IMR-90 (cell line): ENCODE measurements at places on chromosomes 5 and 9.

DNA sequence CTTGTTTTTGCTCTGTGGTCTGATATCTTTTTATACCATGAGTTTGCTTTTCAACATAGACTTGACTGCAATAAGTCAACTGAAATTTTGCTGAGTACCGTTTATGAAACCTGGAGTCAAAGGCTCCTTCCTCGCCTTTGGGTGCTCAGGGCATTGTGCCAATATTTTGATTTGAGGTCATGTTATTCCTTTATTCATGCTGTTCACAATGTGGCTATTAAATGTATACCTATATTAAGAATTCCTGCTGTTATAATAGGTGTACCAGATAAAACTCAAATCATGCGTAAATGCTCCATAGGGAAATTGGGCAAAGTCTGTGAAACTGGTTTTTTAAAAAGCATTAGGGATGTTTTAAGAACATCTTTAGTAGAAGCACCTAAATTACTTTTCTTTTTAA, 334.0 kb upstream of the NUDT12 start:
- H3K4me1 ChIP-seq, result no peaks in the 10 kb centered on the region
- H3K27me3 ChIP-seq, result no peaks in the 10 kb centered on the region
- no peak overlapping the region for H3K27ac ChIP-seq

DNA sequence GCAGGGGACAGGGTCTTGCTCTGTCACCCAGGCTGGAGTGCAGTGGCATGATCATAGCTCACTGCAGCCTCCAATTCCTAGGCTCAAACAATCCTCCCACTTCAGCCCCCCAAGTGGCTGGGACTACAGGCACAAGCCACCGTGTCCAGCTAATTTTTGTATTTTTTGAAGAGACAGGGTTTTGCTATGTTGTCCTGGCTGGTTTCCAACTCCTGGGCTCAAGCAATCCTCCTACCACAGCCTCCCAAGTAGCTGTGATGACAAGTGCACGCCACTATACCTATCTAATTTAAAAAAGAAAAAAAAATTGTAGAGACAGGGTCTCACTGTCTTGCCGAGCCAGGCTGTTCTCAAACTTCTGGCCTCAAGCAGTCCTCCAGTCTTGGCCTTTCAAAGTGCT, 31.6 kb upstream of the LECT2 start:
- no peaks in the 10 kb centered on the region for H3K36me3 ChIP-seq
- no peak overlapping the region for H3K4me3 ChIP-seq
- H3K27me3 ChIP-seq, result no peaks in the 10 kb centered on the region
- peak overlapping the region; percentile 53; the same call in 1 of the 2 replicates for H3K27ac ChIP-seq

DNA sequence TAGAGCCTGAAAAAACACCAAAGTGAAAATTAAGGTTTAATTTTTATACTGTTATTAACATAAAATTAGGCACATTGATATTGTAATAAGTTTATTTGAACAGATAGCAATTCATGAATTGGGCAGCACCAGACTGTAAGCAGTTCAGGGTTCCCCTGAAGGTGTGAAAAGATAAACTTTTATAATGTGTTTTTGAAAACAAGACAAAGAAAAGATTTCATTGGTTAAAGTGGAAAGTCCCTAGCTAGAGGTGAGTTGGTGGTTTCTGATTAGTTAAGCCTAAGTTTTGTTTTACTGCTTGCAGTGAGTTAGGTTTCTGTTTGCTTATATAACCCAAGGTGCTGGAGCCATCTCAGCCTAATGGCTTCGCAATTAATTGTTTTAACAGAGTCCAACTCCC, 96.5 kb upstream of the RPS23 start:
- H3K4me1 ChIP-seq, result peaks cover 3% of the 10 kb centered on the region; the same call in 1 of the 2 replicates
- no peaks in the 10 kb centered on the region for H3K36me3 ChIP-seq
- H3K27me3 ChIP-seq, result peaks cover 2% of the 10 kb centered on the region
- H3K4me3 ChIP-seq, result no peak overlapping the region

DNA sequence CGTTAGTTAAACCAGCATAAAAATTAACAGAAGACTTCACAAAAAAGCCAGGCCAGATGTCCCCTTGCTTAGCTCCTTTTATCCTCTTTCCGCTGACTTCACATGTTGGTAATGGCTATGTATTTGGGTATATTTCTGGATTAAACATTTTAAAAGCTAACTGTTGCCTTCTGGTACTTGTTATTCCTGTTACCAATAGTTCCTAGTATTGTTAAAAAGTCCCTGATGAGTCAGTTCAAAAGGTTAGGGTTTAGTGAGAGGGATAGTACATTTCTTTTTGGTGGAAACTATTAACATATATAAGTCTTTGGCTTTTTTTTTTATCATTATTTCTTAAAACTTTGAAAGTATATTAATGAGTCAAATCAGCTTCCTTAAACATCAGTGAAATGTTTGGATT, 103.2 kb upstream of the ELL2 start:
- H3K4me3 ChIP-seq, result no peak overlapping the region
- H3K4me1 ChIP-seq, result peaks cover 15% of the 10 kb centered on the region
- DNase-seq, result no peak
- no peaks in the 10 kb centered on the region for H3K27me3 ChIP-seq
- H3K27ac ChIP-seq, result no peak overlapping the region

DNA sequence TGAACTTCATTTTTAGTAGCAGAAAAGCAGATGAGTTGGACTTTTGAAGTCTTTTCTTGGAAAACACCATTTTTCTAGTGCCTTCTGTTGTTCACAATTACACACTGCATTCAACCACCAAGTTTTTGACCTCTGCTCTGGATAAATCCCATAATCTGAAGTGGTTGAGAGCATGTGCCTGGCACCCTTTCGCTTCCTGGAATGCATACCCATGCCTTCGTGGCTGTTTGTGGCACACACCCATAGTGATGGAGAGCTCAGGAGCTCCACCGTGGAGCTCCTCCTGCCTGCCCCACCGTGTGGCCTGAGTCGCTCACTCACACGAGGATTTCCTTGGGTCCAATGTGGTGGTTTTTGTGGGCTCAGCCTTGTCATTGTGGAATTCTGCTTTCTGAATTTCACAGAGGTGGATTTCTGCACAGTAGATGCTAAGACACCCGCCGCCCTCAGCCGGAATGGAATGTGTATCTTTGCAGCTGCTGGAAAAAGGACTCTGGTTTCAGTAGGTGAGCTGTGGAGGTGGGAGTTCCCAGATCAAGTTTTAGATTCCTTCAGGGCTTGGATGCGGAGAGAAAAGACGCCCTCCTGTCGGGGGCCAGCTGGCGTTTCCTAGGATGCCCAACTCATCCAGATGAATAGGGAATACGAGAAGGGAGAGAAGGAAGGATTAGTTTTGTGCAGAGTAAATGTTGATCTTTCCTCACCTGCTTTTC, 500.4 kb downstream of the IRX1 start:
- no peak overlapping the region for H3K4me3 ChIP-seq
- no peaks in the 10 kb centered on the region for H3K27me3 ChIP-seq
- H3K27ac ChIP-seq, result no peak overlapping the region
- H3K36me3 ChIP-seq, result no peaks in the 10 kb centered on the region
- H3K4me1 ChIP-seq, result no peaks in the 10 kb centered on the region
